ENCODE measurements at places on chromosomes 7 and 10.

DNA sequence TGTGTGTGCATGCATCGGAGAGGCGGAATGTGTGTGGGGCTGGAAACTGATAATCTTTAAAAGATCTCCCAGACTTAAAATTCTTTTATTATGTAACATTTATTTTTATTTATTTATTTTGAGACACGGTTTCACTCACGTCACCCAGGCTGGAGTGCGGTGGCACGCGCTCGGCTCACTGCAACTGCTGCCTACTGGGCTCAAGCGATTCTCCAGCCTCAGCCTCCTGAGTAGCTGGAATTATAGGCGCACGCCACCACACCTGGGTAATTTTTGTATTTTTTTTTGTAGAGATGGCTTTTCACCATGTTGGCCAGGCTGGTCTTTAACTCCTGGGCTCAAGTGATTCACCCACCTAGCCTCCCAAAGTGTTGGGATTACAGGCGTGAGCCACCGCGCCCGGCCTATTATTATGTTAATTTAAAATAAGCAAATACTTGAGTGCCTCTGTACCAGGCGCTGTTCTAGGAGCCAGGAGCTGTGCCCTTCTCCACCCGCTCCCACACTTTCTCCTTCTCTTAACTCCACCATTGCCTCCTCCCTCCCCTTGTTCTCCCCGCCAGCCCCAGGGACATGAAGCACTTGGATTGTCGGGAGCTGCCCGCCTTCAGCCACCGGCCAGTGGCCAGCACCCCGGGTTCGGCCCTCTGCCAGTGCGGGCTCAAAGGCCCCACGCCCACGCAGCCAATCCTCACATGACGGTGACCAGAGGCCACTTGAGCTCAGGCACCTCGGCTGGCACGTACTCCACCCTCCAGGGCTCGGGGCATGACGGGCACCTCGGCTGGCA lies 163.6 kb downstream of the DNAJB6 start:
- no peak for DNase-seq

DNA sequence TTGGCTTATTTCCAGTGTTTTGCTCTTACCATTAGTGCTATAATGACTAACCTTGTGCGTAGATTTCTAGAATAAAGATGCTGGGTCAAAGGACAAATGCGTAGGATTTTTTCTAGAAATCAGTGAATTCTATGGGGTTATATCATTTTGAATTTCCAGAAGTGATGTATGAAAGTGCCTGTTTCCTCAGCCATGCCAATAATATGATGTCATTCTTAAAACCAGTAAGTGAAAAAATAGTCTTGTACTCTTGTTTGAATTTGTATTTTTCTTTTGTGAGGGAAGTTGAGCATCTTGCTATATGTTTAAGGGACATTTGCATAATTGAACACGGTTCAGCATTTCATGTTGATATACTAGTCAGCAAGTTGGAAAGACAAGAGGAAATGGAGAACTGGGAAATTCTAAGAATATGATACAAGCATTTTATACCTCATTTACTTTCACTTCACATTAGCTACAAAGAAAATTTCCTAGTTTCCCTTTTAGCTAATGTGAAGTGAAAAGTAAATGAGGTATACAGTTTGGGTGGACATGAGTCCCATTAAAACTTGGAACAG lies 3.8 kb upstream of the DNAH11 start:
- DNase-seq = no peak

DNA sequence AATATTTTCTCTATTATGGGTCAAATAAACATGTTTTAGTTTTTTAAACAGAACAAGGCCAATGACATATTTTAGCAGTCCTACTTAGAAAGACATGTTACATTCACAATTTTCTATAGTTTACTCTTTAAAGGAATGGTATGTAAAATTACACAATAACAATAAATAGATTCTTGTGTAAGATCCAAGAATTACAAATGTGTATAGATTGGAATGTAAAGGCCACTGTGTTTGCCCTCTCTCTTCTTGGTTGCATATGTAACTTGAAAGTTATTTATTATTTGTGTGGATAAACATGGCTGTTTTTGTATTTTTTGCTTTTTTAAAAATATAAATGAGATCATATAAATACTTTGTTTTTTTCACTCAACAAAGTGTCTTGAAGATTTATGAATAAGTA lies 979.3 kb upstream of the CELF2 start:
- no peak for DNase-seq

DNA sequence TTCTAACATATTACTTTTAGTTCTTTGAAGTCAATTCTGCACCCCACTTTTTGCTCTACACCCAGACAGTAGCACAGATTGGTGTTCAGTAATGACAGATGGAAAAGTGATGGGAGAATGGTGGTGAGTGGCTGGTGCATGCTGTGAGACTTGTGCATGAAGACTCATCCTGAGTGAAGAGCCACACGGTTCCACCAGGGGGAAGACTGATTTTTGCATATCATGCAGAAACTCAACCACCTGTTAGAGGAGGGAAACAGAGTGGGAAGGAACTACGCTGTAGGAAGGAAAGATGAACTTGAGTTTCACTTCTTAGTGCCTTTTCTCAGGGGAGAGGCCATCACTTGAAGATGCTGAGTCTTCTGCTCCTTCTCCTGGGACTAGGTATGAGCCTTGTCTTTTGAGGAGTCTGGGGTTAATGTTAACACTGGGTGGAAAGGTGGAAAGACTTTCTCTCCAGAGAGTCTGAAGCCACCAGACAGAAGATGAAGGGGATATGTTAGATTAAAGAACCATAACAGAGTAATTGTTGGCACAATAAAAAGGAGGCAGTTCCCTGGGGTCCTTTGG lies 9.3 kb upstream of the PRSS1 start:
- no peak for DNase-seq

DNA sequence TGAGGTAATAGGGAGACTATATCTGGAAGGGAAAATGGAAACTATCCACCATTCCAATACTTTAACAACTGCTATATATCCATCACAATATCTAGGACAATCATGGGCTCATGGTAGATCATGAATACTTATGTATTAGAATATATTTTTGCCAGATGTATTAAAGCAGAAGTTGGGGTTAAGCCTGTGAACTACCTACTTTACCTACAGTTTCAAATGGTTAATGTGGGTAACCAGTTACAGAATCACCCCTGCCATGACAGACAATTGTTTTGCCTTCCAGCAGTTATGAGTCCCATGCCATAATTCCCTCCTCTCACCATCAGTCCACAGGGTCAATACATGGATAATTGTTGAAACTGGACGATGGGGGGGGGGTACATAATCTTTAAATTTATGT lies 29.9 kb upstream of the RAPGEF5 start:
- DNase-seq = no peak

GRCh38 chr7:71784180-71784579 lies 628.0 kb downstream of the CALN1 start:
- DNase-seq = no peak

- DNase-seq = no peak
Measured at GRCh38 chr10:92387289-92387940, 96.4 kb downstream of the MARCHF5 start.

- no peak for DNase-seq
Measured at GRCh38 chr7:17822547-17823173, 117.6 kb downstream of the SNX13 start.

GRCh38 chr7:156754201-156754600 lies 113.6 kb downstream of the RNF32 start:
- DNase-seq = no peak

GRCh38 chr7:111796671-111797070 lies 234.4 kb upstream of the IMMP2L start:
- no peak for DNase-seq

DNA sequence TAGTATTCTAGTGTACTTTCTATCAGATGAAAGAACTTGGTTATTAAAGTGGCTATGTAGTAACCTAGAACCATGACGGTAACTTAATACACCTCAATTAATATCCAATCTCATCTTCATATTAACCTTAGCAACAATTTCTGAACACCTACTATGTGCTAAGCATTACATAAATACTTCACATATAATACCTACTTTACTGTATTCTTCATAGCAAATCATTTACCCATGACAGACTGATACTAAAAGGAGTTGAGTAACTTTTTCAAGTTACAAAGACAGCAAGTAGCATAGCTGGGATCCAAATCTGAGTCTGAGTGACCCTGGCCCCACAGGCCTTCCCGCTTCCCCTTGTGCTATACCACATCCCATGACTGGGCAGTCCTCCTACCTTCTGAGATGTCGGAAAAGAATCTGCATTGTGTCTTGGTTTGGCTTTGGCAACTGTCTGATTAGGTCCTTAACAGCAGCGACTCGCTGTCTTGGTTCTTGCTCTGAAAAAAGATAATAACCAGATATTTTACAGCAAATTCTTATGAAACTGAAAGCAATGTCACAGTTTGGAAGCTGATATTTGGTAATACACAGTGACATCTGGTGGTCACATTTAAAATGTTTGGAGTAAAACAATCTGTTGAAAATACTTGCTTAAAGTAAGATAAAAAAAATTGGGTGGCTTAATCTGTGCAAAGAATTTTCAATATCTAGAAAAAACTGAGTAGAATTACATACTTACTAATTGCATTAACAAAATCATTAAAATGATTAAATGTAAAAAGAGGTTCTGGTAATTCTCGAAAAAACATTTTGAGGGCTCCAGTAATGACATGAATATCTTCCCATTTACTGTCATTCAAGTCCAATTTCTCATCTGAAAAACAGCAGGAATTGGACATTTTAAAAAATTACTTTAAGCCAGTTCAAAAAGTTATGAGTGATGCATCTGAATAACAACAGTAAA lies 120.1 kb downstream of the ARHGAP12 start:
- DNase-seq = no peak

DNA sequence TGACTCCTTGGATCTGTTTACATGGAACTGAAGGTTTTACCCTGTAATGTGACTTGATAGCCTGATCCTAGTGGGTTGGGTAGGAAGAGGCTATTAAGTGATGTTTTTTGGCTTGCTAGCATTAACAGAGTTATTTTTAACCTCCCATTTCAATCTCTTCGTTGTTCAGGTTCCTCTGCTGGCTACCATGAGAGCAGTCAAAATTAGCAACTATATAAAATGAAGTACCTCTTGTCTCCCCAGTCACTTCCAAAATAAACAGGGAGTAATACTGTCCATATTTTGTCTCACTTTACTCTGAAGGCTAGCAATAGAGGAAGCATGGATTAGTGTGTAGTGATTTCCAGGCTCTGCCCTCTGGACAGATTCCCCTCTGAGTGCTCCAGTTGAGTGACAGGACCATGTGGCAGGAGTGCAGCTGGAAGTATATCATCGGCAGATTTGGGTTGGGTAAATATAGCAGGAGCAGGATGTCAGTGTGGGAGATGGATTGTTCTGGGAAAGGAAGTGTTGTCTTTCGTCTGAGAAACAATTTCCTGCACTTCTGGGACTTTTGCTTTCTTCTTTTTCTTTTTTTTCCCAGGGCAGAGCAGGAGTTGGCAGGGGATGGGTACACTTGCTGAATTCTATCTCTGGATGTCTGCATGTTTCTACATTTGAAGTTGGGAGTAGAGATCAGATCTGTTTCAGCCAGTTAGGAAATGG lies 35.2 kb downstream of the GBF1 start:
- DNase-seq = no peak

GRCh38 chr7:77879272-77879671 lies 80.7 kb downstream of the PHTF2 start:
- no peak for DNase-seq

GRCh38 chr7:102044984-102045673 lies 227.7 kb downstream of the CUX1 start:
- no peak for DNase-seq

DNA sequence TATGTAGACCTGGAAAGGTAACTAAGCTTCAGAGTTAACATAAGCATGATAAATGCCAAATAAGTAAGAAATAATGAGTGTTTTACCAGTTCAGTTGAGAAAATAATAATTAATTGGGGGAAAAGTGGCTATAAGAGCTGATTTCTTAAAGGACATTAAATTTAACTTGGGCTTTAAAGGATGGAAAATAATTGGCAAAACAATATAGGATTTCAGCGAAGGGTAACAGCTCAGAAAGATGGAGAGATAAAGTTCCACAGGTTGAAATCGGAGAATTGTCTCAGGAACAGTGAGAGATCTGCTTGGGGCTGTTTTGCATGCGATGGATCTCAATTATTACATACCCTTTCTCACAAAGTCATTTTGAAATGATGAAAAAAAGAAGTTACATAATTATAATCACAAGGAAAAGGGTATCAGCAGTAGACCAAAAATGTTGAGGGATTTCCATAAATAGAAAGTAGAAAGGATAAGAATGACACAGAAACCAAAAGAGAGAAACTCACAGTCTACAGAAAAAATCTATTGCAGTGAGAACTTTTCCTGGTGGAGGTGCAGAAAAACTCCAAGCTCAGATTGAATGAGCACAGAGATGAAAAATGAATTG lies 40.1 kb upstream of the ITGB8 start:
- DNase-seq = no peak

GRCh38 chr10:114266521-114266920 lies 27.5 kb downstream of the VWA2 start:
- no peak for DNase-seq

DNA sequence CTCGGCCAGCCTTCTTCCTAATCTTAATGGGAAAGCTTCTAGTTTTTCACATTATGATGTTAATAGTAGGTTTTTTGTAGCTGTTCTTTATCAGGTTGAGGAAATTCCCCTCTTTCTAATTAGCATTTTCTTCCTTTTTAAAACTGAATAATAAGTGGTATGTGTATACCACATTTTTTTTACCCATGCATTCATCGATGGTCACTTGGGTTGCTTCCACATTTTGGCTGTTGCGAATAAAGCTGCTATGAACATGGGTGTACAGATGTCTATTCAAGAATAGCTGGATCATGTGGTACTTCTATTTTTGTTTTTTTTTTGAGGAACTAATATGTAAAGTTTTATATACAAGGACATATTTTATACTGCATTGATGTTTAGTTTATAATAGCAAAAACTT lies 44.3 kb downstream of the NRF1 start:
- no peak for DNase-seq

DNA sequence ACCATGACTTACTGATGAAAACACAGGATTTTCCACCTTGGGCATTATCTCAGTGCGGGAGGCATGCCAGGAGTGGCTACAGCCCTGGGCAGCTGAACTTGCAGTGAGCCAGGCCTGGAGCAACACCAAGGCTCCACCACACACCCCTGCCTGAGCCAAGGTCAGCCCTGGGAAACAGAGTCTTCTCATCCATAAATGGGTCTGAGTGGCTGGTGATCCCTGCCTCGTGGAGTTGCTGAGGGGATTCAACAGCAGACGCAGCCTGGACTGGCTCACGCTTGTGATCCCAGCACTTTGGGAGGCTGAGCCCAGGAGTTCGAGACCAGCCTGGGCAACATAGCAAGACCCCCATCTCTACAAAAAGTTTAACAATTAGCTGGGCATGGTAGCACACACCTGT lies 32.2 kb downstream of the SPOCK2 start:
- no peak for DNase-seq

GRCh38 chr7:100880645-100881044 lies 5.7 kb downstream of the SRRT start:
- no peak for DNase-seq

GRCh38 chr10:44334621-44335184 lies 50.2 kb downstream of the CXCL12 start:
- no peak for DNase-seq

GRCh38 chr10:69344591-69345252 lies 66.4 kb downstream of the HK1 start:
- no peak for DNase-seq

- DNase-seq = no peak
Measured at GRCh38 chr7:157526005-157526912, 189.5 kb downstream of the DNAJB6 start.

- no peak for DNase-seq
Measured at GRCh38 chr7:12715372-12716133, 28.1 kb downstream of the ARL4A start.

Measured in T-helper 17 cell (primary cell).